ENCODE measurements at places on chromosomes 7 and 10.
A peak's percentile ranks its signal among the peaks of the same experiment; 100 is the strongest.

GRCh38 chr7:133554330-133554729 is 301.5 kb downstream of the EXOC4 start:
- no peak for DNase-seq

DNA sequence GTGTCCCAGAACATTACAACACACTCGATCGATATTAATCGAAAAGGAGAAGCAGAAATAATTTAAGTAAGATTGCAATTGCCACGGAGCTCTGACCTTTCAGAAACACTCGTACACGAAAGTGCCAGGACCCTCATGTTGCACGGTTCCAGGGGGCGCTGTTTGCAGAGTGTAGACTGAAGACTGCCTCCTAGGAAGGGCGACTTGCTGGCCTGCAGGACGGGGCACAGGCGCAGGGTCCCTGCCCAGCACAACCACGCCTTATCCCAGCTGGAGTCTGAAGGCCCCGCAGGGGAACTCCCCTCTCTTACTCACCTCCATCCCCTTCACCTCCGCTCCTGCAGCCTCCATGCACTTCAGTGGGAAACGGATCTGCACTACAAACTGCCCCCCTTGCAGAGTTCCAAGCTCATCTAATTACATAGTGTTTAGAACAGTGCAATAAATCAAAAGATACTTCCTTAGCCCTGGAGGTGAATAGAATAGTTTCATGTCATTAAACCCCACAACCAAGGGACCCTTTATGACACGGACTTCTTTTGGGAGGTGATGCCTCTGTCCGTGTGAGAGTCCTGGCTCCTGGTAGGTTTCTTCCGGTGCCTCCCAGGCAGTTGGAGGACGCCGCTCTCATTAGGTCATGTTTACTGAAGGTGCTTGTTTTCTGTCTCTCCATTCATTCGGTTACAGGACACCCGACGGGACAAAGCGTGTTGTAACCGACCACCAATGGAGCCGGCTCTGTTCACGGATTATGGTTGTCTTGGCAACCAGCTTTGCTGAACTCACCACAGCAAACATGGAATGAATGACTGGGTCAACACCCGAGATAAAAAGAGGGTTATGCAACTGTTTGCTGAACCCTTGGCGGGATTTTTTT is 262.2 kb downstream of the BAMBI start:
- DNase-seq = peak; percentile 86

- no peak for DNase-seq
Measured at GRCh38 chr7:142298627-142299026, 40.8 kb upstream of the PRSS58 start.

DNA sequence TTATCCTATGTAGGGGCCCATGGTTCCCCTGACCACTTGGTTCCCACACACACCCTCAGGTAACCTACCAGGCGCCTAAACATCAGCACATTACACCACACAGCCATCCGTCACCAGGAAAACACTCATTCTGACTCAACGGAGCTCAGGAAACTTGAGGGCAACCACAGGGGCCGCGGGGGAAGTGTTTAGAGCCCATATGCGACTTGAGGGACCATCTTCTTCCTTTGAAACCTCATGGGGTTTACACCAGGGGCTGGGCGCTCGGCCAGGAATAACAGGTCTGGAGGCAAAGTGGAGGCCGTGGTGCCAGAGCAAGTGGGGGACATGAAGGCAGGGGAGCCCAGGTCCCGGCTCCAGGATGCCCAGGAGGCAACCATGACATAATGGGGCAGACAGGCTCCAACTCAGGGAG is 1.5 kb downstream of the STX1A start:
- DNase-seq = peak; percentile 70

GRCh38 chr10:5589661-5590511 is 65.1 kb downstream of the CALML3 start:
- DNase-seq = peak; percentile 62

GRCh38 chr10:97000487-97001182 is 168.5 kb downstream of the LCOR start:
- DNase-seq = no peak

- no peak for DNase-seq
Measured at GRCh38 chr7:8442051-8442813, 8.8 kb downstream of the NXPH1 start.

All from AG20443 (cell line).